ENCODE measurements at places on chromosomes 1 and 21.

GRCh38 chr1:22520871-22521270 is 42.4 kb upstream of the EPHA8 start:
- no peak for DNase-seq

GRCh38 chr1:41751804-41752513 is 166.8 kb downstream of the HIVEP3 start:
- no peak for DNase-seq

GRCh38 chr1:232973652-232974611 is 23.5 kb downstream of the NTPCR start:
- DNase-seq: no peak

- no peak for DNase-seq
Observed at GRCh38 chr1:23483321-23484252, at the start of gene ASAP3. Gene ASAP3 (minus strand): TSS chr1:23484179. CDS start chr1:23484133, 46 bp downstream.

- no peak for DNase-seq
Observed at GRCh38 chr1:19872190-19872589, 10.0 kb upstream of the OTUD3 start.

DNA sequence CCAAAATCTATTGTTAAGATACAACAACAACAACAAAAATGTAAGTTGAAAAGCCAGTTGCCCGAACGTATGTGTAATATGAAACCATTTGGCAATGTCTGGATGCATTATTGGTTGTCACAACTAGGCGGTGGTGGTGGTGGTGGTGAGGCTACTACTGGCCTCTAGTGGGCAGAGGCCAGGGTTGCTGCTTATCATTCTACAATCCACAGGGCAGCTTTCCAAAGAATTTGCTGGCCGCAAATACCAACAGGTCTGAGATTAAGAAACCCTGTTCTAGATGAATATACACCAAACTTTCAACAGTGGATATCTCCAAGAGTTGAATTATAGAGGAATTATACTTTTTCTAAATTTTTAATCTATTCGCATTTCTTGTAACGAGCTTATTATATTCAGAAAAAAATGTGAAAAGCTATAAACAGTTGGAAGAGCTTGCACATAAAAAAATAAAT is 26.8 kb upstream of the ZNF697 start:
- DNase-seq: peak; percentile 2

DNA sequence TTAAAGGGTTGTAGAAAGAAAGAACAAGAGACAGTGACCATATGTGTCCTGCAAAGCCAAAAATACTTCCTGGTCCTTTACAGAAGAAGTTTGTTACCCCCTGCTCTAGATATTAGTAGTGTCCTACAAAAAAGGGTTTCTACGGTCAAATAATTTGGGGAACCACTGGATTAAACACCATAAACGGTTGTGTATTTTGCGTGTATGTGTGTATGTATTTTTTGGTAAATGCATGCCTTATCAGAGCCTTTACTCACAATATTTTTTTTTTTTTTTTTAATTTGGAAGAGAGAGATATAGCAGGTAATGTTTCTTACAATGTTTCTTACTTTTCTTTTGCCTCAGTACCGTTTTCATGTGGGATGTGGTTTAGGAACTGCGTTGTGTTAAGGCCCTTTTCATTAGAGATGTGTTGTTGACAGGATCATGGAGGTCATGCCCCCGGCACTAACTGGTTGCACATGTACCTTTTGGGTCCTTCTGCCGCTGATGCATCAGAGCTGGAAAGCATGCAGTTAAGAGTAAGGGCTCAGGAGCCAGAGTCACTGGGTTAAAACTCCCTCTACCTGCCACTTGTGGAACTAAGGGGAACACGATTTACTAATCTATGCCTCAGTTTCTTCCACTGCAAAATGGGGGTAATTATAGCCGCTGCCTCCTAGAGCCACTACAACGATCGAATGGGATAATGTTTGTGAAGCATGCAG is 234.6 kb upstream of the KAZN start:
- DNase-seq: no peak

DNA sequence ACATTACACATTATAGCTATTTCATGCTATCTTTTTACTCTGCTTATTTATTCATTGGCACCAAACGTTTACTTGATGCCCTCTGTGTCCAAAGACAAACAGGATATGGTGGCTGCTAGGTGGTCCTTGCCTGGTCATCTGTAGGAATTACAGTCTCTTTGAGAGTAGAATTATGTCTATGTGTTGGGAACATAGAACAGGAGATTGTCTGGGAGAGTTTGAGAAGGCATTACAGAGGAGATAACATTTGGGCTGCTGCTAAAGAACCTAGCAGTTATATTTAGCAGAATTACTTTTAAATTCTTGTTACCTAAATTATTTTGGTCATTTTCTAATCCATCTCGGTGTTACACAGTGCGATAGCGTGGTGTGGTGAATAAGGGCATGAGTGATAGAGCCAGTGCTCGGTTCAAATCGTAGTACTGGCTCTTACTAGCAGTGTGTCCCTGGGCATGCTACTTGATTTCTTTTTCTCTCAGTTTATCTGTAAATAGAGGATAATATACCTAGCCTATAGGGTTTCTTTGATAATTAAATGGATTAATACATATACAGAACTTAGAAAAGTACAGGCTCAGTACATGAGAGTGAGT is 20.5 kb downstream of the RRP15 start:
- no peak for DNase-seq

DNA sequence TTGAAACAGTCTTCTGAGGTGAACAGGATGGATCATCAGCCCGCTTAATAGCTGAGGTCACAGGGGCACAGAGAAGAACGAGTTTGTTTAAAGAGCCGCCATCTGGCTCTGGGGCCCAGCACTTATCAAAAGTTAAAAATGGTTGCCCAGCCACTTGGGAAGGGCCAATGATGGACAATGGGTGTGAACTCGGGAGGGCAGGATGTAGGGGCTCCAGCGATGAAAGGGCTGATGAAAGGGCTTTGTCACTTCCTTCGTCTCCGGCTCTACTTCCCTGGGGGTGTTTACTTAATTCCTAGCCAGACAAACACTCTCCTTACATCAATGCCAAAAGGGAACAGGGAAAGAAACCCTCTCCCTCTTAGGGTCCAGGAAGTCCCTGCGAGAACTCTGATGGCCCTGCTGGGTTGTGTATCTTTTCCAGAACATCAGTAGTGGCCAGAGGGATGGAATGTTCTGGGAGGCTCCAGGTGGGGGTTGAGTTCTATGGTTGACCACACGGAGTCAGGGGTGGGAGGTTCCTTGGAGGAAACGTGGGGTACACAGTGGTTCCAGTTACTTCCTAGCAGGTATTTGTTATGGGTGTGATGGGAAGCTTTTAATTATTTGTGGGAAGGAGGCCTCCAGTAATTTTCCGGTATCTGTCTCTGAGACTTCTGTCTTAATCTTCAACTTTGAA is 9.0 kb upstream of the ABCG1 start:
- no peak for DNase-seq

DNA sequence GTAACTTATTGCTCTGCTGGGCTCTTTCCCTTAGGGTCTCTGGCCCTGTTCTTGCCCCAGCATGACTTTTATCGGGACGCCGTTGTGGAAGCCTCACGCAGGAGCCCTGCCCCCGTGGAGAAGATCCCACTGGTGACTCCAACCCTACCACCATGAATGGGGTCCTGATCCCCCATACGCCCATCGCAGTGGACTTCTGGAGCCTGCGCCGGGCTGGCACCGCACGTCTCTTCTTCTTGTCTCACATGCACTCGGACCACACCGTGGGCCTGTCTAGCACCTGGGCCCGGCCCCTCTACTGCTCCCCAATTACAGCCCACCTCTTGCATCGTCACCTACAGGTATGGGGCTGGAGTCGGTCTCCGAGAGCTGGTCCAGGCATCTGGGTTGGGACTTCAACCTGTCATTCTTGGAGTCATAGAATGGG is 322 bp downstream of the DCLRE1B start:
- DNase-seq: no peak

- no peak for DNase-seq
Observed at GRCh38 chr1:92707292-92707691, 77.6 kb downstream of the EVI5 start.

GRCh38 chr1:25973610-25974321 is 24.1 kb downstream of the PAFAH2 start:
- no peak for DNase-seq

DNA sequence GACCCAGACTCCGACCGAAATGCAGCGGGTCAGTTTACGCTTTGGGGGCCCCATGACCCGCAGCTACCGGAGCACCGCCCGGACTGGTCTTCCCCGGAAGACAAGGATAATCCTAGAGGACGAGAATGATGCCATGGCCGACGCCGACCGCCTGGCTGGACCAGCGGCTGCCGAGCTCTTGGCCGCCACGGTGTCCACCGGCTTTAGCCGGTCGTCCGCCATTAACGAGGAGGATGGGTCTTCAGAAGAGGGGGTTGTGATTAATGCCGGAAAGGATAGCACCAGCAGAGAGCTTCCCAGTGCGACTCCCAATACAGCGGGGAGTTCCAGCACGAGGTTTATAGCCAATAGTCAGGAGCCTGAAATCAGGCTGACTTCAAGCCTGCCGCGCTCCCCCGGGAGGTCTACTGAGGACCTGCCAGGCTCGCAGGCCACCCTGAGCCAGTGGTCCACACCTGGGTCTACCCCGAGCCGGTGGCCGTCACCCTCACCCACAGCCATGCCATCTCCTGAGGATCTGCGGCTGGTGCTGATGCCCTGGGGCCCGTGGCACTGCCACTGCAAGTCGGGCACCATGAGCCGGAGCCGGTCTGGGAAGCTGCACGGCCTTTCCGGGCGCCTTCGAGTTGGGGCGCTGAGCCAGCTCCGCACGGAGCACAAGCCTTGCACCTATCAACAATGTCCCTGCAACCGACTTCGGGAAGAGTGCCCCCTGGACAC is 534 bp downstream of the C1orf56 start:
- DNase-seq: peak; percentile 50

DNA sequence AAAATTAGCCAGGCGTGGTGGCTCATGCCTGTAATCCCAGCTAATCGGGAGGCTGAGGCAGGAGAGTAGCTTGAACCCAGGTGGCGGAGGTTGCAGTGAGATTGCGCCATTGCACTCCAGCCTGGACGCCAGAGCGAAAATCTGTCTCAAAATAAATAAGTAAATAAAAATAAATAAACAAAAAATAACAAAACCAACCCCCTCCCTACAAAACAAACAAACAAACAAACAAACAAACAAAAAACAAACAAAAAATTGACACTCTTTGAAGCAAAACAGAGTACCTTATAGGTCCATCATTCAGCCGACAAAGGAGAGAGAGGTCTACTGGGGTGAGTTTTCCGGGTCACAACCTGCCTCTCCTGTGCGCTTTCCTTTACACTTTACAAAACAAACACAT is 5.4 kb upstream of the KDF1 start:
- DNase-seq: no peak

- no peak for DNase-seq
Observed at GRCh38 chr1:99702221-99702620, 56.3 kb downstream of the PALMD start.

GRCh38 chr1:4071653-4072052 is 171.6 kb upstream of the C1orf174 start:
- DNase-seq: no peak

GRCh38 chr21:40618191-40618973 is 228.6 kb downstream of the DSCAM start:
- DNase-seq: no peak

DNA sequence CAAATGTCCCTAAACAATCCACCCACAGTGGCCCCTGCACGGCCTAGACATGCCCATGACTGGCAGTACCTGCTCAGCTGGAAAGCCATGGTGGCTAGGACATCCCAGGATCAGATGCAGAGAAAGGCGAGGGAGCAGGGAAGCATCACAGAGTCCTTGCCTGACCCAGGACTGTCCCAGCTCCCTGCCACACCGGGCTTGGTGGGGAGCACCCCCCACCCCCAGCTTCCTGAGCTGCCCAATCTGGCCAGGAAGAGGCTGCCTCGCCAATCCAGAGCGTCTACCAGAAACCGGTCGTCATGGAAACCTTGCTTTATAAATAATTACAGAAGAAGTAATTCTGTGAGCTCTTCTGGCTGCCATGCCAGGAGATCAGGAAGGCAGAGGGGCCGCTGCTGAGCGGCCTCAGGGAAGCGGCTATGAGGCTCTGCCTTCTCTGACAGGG is 34.8 kb downstream of the ACOT7 start:
- no peak for DNase-seq

Data from GOT3 (cell line).